ENCODE measurements at places on chromosomes 3 and 15.

- DNase-seq = no peak
Measured at GRCh38 chr15:87268675-87269074, 987.9 kb downstream of the NTRK3 start.

DNA sequence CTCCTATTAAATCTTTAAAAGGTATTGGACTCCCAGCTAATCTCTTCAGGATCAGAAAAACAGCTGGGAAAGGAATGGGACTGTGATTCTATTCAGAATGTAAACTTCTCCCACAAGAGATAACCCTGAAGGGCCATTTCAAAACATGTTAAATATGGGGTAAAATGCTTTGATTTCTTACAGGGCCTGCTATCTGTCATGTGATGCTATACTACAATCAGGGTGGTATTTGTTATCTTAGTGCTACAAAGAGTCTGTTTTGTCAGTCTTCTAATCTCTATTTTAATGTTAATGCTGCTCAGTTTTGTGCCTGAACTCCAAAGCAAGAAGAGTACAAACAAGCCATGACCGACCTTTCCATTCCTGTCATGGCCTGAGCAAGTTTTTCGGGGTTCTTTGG is 186.9 kb downstream of the TBC1D5 start:
- DNase-seq = no peak

GRCh38 chr3:195078891-195079440 is 192.0 kb downstream of the XXYLT1 start:
- DNase-seq = no peak

- DNase-seq = no peak
Measured at GRCh38 chr3:53643757-53644156, 149.3 kb downstream of the CACNA1D start.

- DNase-seq = no peak
Measured at GRCh38 chr3:174938102-174938501, 79.0 kb downstream of the NAALADL2 start.

GRCh38 chr3:116165135-116165534 is 280.2 kb downstream of the LSAMP start:
- no peak for DNase-seq

DNA sequence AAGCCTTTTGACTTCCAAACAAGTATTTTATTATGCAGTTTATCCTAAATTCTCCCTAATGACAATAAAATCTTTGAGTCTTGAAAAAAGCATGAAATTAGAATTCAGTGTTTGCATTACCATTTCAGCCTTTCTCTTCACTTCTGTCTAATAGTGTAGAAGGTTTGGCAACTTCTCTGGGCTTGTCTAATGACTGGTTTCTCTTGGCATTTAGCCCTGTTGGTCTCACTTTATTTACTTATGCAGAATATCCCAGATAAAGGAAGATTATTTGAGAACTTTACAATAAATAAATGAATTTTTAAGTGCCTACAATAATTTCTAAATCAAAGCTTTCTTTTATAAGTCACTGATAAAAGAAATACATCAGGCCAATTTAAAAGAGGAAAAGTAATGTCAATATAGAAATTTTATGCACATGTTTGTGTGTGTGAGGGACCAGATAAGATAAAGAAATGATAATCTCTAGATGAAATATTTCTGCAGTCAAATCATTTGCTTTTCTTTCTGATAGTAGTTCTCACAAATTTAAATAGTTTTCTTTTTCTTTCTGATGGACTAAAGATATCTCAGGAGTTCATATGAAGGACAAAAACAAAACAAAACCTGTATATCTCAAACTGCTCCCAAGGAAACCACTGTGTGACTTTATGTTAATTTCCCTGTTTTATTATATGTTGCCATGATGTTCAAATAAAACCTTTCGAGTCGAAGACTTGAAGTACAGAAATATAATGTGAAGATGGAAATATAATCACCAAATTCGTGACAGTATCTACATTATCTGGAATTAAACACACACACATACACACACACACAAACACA is 533.1 kb upstream of the CBLB start:
- no peak for DNase-seq

DNA sequence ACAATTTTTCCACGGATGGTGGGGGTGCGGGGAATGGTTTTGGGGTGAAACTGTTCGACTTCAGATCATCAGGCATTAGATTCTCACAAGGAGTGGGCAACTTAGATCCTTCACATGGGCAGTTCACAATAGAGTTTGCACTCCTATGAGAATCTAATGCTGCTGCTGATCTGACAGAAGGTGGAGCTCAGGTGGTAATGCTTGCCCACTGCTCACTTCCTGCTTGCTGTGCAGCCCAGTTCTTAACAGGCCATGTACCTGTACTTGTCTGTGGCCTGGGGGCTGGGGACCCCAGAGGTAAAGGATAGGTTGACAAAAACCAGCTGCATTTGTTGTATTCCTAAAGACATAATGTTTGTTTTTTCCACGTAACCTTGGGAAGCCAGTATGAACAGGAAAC is 16.0 kb downstream of the DZIP3 start:
- no peak for DNase-seq

- DNase-seq = no peak
Measured at GRCh38 chr3:180646187-180646790, 33.0 kb downstream of the CCDC39 start.

GRCh38 chr3:191094057-191094845 is 104.8 kb upstream of the OSTN start:
- no peak for DNase-seq

DNA sequence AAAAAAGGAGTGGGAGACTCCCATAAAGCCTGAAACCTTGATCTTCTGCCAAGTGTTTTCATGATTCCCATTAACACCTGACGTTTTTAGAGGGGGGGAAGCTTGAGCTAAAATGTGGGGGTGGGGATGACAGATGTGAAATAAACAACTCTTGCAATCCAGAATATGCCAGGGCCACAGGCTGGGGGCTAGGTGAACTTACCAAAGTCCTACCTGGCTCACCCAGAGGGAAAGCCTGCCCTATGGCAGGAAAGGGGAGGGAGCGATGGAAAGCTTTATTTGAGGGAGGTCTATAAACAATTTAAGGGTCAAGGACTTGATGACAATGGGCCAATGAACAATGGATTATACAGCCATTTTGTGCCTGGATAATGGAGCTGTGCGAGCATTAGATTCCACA is 108.3 kb downstream of the LRIG1 start:
- DNase-seq = no peak

GRCh38 chr15:101641129-101641764 is 10.9 kb downstream of the TM2D3 start:
- peak; percentile 64 for DNase-seq

- DNase-seq = no peak
Measured at GRCh38 chr15:52730173-52730572, 51.0 kb upstream of the ATOSA start.

GRCh38 chr3:193773266-193774220 is 180.5 kb downstream of the OPA1 start:
- DNase-seq = no peak
